ENCODE measurements at places on chromosomes 5 and 9. TPM values are rescaled to one million over a fixed set of nuclear protein-coding genes. Genes with fewer than 3 reads are reported as not detected.

The PGM5 gene
- polyA plus RNA-seq, result 42.9 TPM

The GFM2 gene
- 31.8 TPM for polyA plus RNA-seq

The THOC3 gene
- 13.9 TPM for polyA plus RNA-seq

The PTGES2 gene
- polyA plus RNA-seq, result 32.5 TPM

The CTXN3 gene
- 1.1 TPM for polyA plus RNA-seq

The PTPRD gene
- 73.0 TPM for polyA plus RNA-seq

The ORM2 gene
- polyA plus RNA-seq, result not detected

The SCGB3A2 gene
- polyA plus RNA-seq, result not detected

The SLC22A4 gene
- polyA plus RNA-seq, result 3.6 TPM

The PRDM9 gene
- not detected for polyA plus RNA-seq

The OR1Q1 gene
- not detected for polyA plus RNA-seq

The PCDHGA1 gene
- 0.54 TPM for polyA plus RNA-seq

The LCN9 gene
- polyA plus RNA-seq, result not detected

The SH2D3C gene
- polyA plus RNA-seq, result 22.1 TPM

The CCNO gene
- 0.26 TPM for polyA plus RNA-seq

The SLC25A51 gene
- 14.6 TPM for polyA plus RNA-seq

The SYK gene
- polyA plus RNA-seq, result 3.3 TPM

The WDR38 gene
- not detected for polyA plus RNA-seq

The TYRP1 gene
- polyA plus RNA-seq, result 0.42 TPM

The ZNF782 gene
- polyA plus RNA-seq, result 4.0 TPM

The ADGRV1 gene
- polyA plus RNA-seq, result 0.74 TPM

The KCNV2 gene
- 0.08 TPM for polyA plus RNA-seq

The CD72 gene
- polyA plus RNA-seq, result 1.7 TPM

Measured in muscle of back (tissue), 13 donors.